ENCODE measurements at places on chromosomes 1 and 21.

DNA sequence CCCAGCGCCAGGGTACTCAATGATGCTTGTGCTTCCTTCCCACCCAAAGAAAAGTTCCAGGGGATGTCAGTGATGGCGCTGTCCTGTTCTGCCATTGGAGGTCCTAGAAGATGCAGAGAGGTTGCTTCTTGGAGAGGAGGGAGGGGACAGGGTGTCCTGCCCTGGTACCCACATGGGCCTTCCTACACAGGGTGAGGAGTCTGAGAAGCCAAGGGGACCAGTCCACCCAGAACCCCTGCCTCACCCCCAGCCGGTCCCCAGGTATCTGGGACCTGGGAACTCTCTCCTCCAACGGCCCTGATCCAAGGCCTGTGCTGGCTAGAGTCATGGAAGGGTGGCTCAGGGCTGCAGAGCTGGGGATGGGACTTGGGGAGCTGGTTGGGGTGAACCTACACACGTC lies 259.4 kb downstream of the KCNJ6 start:
- DNase-seq: no peak

GRCh38 chr1:202567738-202568137 lies 142.5 kb downstream of the SYT2 start:
- no peak for DNase-seq

DNA sequence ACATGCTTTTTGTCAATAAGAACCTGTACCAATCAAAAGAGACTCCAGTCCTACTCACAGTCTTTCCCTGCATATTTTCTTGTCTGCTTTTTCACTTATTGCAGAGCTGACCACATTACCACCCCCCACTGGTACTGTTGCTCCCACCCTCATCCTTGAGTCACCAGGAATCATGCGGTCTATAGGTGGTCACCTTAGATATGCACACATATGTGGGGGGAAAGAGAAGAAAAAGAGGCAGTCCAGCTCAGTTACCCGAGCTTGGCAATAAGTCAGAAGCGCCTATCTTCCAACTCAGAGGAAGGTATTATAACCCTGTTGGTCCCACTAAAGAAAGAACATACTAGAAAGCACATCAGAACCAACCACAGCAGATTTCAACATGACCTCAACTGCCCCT lies 119.2 kb downstream of the SMYD2 start:
- no peak for DNase-seq

DNA sequence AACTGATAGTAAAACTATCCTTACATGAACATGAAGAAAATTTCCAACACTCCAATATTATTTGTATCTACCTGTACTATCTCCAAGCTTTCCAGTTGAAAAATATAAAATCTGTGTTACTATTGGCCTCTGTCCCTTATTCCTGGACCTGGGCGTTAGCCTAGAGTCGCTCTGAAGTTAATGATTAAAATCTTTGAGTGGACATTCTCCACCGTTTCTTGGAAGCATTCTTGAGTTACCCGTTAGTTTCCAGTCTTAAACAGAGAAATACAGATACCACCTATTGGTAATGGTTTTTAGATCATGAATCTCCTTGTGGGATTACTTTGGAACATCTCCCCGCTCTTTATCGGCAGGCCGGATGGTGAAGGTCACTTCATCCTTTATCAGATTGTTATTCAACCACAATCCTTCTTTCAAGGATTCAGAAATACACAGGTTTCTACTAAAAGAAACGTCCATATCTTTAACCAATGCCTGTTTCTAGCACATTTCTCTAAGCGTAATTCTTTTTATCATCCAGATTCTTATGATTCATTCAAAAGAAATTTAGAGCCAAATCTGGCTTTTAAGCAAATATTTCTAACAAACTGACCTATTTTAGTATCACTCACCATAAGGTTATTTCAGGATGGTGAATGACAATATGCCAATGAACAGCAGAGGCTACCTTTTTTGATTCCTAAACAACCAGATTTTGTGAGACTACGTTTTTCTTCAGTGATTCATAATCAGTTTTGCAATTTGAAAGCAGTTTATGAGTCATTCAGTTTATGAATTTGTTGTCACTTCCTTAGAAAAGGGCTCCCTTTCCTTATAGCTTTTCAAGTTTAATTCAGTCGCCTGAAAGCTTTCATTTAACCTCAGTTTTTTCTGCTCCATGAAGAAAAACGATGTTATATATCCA lies 70.2 kb upstream of the ERRFI1 start:
- no peak for DNase-seq

- DNase-seq: no peak
Measured at GRCh38 chr1:30538993-30539867, 184.2 kb downstream of the MATN1 start.

DNA sequence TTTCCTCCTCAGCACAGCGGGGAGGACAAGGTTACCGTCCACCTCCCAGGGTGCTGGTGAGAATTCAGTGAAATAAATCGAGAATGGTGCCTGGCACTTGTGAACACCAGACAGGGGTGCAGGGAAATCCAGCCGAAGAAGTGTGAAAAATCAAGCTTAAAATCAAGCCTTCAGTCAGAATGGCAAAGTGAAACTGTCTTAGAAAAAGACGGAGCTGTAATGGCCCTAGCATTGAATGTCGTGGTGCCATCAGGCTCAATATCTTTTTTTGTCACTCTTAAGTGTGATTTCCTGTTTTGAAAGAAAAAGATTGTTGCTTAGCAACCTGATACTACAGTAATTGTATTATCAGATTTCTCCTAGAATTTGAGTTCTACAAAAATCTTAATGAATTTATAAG lies 22.1 kb downstream of the EDARADD start:
- no peak for DNase-seq

- DNase-seq: peak; percentile 26
Measured at GRCh38 chr1:36204347-36204909, 19.8 kb upstream of the THRAP3 start.

DNA sequence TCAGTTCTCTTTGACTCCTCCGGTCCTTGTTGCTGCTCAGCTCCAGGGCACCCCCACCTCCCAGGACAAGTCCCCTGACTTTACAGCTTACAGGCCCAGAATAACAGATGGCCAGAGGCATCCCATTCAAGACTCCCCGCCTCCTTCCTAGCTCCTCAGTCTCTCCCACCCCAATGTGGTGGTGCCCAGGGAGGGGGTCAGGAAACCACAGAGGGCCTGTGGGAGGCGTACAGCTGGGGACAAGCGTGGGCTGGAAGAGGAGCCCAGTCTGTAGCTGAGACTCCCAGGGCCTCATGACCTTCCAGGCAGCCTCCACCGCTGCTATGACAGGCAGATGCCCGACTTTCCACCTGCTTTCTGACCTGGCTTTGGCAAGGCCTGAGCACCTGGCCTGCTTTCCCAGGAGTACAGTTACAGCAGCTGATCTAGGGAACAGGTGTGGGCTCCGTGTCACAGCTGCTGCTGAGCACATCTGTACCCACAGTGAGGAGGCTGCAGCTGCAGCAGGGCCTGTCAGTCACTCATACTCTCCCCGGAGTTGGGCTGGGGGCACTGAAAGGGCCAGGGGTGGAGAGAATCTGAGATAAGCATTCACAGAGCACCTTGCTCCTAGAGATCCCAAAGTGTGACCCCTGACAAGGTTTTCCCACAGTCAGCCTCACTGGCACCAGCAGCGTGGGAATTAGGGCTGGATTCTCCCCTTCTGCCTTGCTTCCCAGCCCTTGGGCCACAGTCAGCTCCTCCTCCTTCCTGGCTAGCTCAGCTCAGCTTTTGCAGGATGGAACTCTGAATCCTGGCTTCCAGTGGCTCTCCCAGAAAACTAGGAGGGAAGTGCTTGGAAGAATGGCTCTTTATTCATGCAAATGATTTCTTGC lies 7.1 kb upstream of the NAV1 start:
- no peak for DNase-seq

GRCh38 chr1:234500269-234500668 lies 21.3 kb upstream of the TARBP1 start:
- peak; percentile 15 for DNase-seq

DNA sequence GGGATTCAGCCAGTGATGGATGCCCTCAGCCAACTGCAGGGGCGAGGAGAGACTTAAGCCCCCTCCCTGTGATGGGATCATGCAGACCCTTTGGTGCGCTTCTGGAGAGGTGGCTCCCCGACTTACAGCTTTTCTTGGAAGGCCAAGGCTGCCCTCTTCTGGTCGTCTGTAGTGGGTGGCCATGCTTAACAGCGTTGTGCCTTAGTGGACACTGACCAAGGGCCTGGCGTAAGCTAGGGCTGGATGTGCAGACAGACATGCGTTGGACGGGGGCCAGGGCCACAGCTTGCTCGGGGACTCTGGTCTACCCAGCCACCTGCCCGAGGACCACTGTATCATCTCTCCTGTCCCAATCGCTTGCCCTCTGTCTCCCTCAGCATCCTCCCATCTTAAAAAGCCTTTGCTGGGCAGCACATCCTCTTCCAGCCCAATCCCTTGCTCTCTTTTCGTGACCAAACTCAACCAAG lies 5.5 kb downstream of the AZIN2 start:
- DNase-seq: peak; percentile 73

Measured in NCI-H1092 (cell line).